SJSA1 (cell line): ENCODE measurements at places on chromosomes 13 and 19. TPM values are rescaled to one million over a fixed set of nuclear protein-coding genes. Genes with fewer than 3 reads are reported as not detected.

- peak; percentile 30 for DNase-seq
These were observed 69.8 kb downstream of the KDM4B start for GRCh38 chr19:5038631-5039271.

RFPL4A gene
- not detected in 2 replicates for total RNA-seq

TMEM238 gene
- total RNA-seq, result not detected in 2 replicates

PDX1 gene
- not detected in 2 replicates for total RNA-seq
